NCI-H1105 treated with DMSO at 0.1 percent for 48 hours (cell line): ENCODE measurements at places on chromosomes 13 and 19.

DNA sequence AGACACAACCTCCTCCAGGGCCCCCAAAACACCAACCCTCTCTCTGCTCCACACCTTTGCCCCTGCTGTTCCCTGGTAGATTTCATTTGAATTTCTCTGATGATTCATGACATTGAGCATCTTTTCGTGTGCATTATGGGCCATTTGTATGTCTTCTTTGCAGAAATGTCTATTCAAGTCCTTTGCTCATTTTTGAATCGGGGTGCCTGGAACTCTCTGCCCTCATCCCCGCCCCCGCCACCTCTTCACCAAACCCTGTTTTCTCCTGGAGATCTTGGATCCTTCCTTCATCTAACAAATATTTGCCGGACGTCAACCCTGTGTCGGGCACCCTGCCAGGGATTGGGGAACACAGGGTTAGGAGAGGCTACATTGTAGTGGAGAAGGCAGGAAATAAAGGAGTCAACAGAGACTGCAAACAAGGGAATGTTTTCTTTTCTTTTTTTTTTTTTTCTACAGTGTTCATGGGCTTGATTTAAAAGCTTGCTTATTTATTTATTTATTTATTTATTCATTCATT, 25.5 kb upstream of the SLC1A5 start:
- DNase-seq, result no peak

DNA sequence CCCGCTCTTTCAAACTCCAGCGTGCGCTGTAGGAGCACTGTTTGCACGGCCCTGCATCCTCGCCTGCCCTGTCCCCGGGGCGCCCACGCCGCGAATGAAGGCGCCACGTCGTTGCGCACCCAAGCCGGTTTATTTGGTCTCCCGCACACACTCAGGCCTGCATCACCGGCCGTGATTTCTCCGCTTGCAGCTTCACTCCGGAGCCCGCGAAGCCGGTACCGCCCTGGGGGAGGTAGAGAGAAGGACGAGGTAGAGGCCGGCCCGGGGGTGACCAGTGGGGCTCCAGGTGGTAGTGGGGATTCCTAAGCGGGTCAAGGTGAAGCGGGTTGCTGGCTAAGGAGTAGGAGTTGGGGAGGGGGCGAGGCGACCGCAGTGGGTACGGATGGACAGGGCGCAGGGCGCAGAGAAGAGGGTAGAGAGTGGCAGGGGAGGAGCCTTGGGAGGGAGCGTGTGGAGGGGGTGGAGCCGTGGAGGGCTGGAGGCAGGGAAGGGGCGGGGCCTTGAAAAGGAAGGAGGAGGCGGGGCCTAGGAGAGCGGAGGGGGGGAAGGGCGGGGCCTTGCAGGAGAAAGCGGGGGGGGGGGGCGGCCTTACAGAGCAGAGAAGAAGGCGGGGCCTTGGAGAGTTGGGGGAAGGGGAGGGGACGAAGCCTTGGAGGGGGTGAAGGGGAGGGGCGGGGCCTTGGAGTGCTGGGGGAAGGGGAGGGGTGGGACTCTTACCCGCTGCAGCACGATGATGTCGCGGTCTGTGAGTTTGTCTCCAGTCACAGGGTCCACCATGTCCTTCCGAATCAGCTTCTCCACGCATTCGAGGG, 24.6 kb downstream of the NOSIP start:
- DNase-seq, result no peak

GRCh38 chr13:99528547-99528946, 27.3 kb downstream of the TM9SF2 start:
- DNase-seq, result peak; percentile 21

GRCh38 chr13:103007427-103007762, 58.8 kb downstream of the SLC10A2 start:
- DNase-seq, result no peak

- DNase-seq, result no peak
Measured at GRCh38 chr19:48623556-48624066, 4.3 kb downstream of the SPHK2 start.

DNA sequence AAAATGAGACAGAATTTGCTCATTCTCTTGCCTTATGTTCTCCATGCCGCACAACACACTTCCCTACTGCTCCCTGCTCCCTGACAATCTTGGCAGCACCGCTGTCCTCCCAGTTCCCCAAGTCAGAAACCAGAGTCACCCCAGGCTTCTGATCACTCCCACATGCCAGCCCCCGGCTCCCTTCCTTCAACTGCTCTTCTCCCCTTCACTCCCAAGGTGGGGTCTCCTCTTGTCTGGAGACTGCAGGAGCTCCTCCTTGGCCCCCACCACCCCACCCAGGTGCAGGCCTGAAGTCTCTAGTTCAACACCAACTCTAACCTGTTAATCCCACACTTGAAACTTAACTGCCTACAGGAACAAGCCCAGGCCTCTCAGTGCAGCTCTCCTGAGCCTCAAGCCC, 16.8 kb upstream of the AKAP8 start:
- no peak for DNase-seq

DNA sequence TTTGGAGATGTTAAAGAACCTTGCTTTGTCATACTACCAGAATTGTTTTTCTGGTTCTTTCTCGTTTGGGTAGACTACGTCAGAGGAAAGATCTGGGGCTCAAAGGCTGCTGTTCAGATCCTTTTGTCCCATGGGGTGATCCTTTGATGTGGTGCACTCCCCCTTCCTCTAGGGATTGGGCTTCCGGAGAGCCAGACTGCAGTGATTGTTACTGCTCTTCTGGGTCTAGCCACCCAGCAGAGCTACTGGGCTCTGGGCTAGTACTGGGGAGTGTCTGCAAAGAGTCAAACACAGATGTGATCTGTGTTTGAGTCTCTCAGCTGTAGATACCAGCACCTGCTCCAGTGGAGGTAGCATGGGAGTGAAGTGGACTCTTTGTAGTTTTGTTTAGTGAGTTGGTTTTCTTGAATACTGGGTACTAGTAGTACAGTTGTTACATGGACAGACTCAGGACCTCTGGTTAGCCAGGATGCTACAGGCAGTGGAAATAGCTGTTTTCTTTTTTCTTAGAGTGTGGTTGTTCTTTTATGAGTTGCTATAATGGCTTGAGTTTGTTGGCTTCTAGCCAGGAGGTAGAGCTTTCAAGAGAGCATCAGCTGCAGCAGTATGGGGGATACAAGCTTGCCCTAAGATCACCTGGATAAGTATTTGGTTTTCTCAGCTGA, 34.4 kb downstream of the DNAJC15 start:
- peak; percentile 58 for DNase-seq

DNA sequence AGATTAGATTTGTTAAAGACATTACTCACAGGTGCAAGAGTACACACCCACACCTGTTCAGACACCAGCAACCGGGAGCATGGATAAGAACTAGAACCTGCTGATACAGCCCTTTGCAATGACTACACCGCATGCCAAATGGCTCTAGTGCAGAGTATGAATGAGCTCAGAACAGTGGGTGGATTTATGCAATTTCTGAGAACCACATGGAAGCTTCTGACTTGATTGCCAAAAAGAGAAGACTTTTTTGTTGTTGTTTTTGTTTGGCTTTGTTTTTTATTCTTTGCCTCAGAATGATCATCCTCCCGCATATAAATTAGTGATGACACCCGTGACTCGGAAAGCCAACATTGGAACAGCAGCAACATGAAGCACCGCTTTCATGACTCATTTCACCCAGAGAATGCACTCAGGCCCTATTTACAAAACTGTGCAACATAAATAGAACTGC, 77.4 kb upstream of the LRCH1 start:
- no peak for DNase-seq

DNA sequence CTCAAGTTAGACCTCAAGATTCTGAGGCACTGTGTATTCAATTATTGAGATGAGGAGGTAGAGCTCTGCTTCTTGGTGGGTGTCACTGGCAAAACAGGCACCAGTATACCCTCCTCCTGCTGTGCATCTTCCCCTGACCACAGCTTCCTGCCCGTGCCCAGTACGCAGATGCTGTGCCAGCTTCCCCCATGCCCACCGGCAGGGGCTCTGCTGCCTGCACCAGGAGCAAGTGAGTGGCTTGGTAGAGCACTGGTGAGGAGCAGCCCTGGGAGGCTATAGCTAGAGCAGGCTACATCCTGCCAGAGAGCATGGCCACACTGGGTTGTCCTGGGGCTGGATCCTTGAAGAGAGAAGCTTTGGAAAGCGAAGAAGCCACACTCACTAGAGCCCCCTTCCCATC, 21.0 kb upstream of the RNF17 start:
- no peak for DNase-seq

GRCh38 chr13:100803091-100803490, 128.5 kb upstream of the TMTC4 start:
- DNase-seq, result no peak

DNA sequence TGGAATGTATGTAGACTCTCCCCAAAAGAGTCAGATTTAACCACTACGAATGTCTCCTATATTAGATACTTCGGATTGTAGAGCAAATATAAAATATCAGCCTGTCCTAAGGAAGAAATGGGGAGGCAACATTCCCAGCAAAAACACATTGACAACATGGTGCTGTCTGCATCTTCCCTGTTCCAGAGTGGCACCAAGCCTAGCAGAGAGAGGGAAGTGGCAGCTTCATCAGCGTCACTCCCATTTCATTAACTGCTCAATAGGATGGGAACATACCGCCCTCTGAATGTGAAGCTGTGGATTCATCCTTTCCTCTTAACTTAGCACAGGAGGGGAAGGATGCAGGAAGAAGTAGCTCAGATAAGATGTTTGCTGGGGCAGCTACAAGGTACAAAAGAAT, 45.4 kb downstream of the MYO16 start:
- no peak for DNase-seq

DNA sequence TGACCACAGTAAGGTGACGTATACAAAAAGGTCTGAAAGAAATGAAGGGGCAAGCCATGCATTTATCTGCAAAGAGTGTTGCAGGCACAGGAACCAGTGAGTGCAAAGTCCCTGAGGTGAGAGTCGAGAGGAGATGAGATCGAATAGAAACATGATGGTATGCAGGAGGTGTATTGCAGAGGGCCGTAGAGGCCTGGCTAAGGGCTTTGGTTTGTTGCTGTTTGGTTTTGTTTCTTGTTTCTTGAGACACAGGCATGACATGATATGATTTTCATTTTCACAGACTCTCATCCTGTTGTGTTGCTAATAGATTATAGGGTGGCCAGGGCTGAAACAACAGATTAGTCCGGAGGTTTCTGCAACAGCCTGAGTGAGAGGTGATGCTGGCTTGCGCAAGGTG, 80.4 kb downstream of the HSPH1 start:
- no peak for DNase-seq

DNA sequence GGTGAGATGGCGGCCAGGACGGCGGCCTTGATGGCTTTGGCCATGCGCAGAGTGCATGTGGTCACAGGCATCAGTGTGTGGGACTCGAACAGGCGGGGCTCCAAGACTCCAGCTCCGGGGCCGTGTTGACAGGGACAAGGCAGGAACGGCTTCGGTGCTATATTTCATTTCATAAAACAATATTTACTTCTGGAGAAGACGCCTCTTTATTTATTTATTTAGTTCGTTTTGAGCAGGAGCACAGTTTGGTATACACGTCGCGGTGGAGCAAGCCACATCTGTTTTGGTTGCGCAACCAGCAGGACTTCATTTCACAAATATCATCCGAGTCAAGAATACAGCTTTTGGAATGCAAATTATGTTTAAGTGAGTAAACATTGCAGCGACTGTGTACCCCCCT, 166.7 kb upstream of the TSHZ3 start:
- no peak for DNase-seq

DNA sequence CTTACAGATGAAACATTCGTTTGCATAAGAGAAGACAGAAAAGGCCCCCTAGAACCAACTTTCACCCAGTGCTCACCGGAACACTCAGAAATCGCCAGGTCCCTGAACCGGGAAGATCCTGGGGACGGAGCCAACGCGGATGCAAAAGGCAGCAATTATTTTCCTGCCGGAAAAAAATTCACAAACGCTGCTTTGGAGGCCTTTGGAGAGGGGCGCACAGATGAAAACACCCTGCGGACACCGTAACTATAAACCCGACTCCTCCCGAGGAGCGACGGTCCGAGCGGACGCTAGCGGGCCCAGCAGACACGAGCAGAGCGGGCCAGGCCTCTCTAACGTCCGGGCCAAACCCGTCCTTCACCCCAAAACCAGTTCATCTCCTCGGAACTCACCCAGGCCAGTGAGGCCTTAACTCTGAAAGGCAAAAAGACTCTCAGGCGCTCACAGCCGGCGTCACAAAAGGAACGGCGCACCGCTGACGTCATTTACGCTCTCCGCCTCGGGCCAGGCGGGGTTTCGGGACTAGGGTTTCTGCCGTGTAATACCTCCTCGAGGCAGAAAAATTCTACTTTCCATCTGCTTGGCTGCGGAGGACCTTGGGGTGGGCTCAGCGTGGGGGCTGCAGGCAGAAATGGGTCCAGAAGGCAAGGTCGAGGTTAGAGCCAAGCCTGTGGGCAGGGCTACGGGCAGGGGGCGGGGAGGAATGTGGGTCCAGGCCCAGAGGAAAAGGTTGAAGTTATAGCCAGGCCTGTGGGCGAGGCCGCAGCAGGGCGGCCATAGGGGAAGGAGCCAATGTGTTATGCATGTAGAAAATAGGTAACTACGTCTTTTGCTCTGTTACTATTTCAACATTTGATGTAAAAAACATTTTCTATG, at the start of gene ZNF426:
Gene ZNF426 (minus strand): TSS at position 463 of the 876 bp plus-strand sequence. CDS start 2,413 bp downstream, outside the sequence.
- DNase-seq, result peak; percentile 83

DNA sequence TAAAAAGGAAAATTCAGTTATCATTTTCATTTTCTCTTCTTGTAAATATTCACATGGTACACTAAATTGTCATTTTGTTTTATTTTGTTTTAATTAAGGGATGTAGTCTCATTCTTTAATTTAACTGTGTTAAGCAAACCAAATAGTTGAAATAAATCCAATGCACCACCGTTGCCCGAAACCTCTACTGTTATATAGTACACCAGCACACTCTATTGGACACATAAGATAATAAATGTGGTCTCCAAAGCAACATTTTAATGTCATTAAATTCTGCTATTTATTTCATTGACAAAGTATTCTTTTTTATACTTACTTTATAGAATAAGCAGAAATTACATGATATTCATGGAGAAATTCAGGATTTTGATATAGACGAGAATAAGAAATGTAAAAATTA, 156.4 kb upstream of the FREM2 start:
- DNase-seq, result peak; percentile 10

DNA sequence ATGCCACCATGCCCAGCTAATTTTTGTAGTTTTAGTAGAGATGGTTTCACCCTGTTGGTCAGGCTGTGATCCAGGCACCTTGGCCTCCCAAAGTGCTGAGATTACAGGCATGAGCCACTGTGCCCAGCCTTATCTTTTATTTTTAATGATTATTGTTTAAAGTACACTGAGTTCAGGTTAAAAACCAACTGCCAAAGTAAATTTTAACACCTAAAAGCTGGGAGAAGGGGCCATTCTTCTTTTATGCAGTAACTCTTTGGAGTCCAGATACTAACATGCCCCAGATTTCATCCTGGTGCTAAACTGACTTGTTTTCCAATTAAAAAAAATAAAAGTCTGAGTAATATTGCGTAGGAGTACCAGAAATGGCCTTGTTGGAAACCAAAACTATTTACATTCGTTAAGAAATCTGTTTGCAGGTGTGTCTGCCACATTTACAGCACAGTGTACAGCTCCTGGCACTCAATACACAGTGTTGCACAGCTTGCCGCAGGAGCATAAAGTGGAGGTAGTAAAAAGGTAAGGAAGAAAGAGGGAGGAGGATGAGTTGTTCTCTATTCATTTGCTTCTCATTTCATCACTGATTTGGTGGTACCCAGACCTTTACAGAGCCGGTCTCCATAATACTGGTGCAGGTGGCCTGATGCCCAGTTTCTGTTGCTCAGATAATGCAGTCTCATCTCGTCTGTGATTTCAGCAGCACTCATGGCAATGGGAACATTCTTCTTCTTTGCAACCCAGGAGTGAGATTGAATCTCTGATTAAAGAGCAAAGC, 108.9 kb downstream of the PCCA start:
- no peak for DNase-seq

GRCh38 chr19:7426986-7427385, 61.8 kb downstream of the PEX11G start:
- DNase-seq, result no peak

GRCh38 chr13:107765724-107766401, 449.5 kb downstream of the LIG4 start:
- DNase-seq, result peak; percentile 92
